ENCODE measurements at places on chromosomes 1 and 21. TPM values are rescaled to one million over a fixed set of nuclear protein-coding genes. Genes with fewer than 3 reads are reported as not detected.

DNA sequence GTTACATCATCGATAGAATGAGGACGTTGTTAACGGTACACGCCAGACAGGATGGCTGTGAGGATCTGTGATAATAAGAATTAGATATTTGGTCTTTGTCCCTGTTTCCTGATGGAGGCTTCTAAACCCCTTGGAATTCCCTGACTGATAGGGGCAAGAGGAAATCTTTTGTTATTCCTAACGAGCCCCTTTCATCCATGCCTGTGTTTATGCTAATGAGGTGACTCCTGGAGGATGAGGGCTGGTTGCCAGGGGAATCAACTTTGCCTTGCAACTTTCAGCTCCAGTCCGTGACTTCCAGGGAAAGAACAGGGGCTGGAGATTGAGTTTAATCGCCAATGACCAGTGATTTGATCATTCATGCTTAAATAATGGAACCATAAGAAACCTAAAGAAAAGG is 39.3 kb upstream of the NLRP3 start:
- DNase-seq: no peak

DNA sequence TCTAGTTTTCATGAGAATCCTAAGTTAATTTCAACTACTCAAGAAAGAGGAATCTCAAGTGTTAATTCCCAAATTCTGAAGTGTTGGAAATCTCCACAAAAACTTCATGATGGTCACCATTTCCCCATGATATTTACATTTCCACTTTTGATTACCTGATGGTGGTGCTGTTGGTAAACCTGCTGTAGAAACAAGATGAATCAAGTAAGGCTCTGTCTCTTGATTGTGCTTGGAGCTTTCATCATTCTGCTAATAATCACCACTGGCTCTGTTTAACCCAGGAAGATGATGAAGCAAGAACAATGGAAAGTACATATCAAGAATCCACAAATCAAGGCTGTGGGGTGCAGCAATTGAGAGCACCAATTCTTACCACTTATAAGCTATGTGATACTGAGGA is 77.8 kb downstream of the C4BPA start:
- DNase-seq: no peak

DNA sequence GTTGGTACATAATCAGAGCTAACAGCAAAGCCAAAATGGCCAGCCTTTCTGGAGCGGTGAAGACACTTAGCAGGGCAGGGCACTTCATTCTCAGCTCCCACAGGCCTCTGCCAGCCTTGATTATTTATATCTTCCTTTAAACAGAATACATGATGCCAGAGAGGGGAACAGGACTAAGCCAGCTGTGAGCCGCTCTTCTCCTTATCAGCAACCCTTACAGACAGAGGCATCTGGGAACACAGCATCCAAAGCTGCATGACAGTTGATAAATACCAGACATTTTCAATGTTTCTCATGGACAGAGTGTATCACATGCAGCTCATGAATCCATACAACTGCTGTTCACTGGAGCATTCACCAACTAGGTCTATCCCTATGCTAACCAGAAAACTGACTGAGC is 29.1 kb downstream of the DNAJC11 start:
- peak; percentile 55 for DNase-seq

DNA sequence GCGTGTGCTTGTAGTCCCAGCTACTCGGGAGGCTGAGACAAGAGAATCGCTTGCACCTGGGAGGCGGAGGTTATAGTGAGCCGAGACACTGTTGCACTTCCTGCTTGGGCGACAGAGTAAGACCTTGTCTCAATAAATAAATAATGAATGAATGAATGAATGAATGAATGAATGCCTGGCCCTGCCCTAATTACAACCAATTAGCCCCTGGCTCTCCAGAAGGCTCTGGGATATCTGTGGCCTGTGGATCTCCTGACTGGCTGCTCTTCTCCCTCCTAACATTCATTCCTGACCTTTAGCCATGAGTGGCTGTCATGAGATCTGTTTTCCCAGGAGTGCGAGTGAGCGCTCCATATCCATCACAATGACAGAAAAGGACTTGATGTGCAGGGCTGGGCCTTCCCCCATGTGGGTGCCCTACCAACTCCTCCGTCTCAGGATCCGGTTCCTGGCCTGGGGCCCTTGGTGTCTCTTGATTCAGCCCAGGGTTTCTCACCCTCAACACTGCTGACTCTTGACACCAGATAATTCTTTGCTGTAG is 243.6 kb upstream of the TMEM51 start:
- DNase-seq: no peak

GRCh38 chr1:51284487-51284954 is 45.8 kb downstream of the TTC39A start:
- peak; percentile 82 for DNase-seq

GRCh38 chr1:53288790-53289429 is 39.0 kb downstream of the LRP8 start:
- no peak for DNase-seq

- DNase-seq: no peak
Measured at GRCh38 chr1:60922304-60922703, 160.1 kb upstream of the NFIA start.

- DNase-seq: no peak
Measured at GRCh38 chr1:157319567-157319966, 181.4 kb upstream of the ETV3 start.

GRCh38 chr1:229447809-229448252 is 13.9 kb upstream of the ACTA1 start:
- no peak for DNase-seq

DNA sequence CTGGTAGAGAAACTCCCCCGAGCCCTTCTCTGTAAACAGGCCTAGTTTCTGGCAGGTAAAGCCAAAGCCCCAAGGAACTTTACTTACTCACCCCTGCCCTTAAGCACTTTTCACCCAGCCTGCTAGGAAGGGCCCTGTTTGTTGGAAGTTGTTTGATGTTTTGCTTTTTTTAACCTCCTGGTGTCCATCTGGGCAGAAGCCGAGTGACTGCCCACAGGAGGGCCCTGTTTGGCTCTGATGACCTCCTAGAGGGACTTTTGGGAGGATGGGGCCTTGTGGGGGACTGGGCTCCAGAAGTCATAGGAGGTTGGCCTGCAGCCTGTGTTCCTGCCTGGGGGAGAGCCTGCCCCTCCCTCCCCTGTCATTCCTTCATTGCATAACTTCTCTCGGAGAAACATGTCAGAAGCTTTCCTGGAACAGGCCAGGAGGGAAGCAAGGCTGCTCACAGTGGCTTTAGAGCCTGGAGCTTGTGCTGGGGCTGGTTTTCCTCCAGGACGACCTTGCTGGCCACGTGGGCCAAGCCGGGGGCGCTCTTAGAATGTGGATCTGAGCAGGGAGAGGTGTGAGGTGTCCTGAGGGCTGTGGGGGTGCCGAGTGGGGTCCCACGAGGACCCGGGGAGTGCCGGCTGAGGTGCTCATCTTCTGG is 33.9 kb downstream of the COQ8A start:
- DNase-seq: no peak

GRCh38 chr1:153375511-153375910 is at the start of gene S100A12:
S100A12 (minus strand) TSS chr1:153375621; CDS start chr1:153374592, 1,029 bp downstream.
- no peak for DNase-seq

GRCh38 chr21:31180256-31181081 is 142.2 kb upstream of the KRTAP19-8 start:
- no peak for DNase-seq

- no peak for DNase-seq
Measured at GRCh38 chr21:20031807-20032206, 966.4 kb upstream of the NCAM2 start.

- DNase-seq: no peak
Measured at GRCh38 chr1:89347296-89347695, 16.6 kb upstream of the GBP6 start.

DNA sequence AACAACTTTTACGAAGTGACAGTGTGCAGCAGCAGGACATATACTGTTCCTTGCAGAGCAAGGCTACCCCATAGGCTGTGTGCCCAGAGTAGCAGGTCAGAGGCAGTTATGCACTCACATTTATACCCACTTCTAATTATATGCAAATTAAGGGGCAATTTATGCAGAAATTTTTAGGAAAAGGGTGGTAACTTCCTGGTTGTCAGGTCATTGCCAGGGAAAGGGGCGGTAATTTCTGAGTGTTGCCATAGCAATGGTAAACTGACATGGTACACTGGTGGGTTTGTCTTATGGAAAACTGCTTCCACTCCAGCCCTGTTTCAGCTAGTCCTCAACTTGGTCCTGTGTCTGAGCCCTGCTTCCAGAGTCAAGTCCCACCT is 12.0 kb upstream of the SLAMF1 start:
- DNase-seq: no peak

DNA sequence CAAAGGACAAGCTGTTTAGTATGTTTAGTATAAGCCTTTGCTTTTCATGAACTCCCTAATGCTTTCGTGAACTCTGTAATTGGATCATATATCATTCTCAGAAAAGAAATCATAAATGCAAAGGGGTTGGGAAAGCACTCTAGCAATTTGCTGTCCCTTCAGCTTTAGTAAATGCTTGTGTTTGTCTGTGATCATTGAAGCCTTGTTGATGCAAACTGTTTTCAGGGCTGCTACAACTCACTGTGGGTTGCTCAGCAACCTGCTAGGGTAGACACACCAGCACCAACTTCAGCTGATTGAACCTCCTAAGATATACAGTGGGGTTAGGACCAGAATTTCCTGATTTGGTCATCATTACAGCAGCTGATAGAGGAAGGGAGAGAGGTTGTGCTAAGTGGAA is 95.0 kb downstream of the SGIP1 start:
- no peak for DNase-seq

DNA sequence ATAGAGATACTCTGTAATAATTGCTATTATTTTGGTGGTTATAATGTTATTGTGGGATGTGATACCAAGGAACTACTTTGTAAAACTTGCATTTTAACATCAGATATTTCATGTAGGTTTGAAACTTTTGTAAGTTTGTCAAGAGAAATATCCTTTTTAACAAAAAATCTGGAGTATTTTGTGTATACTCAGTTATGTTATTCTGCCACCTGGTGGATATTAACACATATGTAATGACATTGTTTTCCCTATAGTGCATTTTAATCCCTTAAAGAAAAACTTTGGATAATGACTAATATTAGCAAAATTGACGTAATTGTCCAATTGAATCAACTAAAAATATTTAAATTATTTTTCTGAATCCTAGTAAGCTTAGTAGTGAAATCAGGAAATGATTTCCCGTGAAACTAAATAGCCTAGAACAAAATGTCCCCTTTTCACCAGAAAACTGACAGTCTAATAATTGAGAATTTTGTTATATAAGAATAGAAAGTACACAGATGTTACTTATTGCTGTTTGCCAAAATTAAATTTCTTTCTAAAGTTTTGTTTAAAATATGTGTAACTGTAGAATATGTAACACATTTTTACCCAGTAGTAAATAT is 39.6 kb downstream of the KCTD3 start:
- DNase-seq: no peak

- no peak for DNase-seq
Measured at GRCh38 chr1:92657701-92658100, 127.2 kb downstream of the EVI5 start.

DNA sequence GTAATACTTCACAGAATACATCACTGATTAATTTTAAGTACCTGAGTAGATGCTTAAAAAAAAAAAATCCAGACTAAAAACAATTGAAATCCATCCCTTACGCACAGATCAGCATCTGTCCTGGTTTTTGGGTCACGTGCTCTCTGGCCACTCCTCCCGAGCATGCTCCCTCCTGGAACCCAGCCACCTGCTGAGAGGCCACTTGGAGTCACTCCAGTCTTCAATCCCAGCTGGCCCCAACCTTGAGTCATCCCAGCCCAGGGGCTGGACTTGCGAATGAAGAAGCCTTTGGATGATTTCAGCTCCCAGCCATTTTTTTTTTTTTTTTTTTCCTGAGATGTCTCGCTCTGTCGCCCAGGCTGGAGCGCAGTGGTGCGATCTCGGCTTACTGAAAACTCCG is 8.9 kb downstream of the MAP1LC3C start:
- DNase-seq: no peak

DNA sequence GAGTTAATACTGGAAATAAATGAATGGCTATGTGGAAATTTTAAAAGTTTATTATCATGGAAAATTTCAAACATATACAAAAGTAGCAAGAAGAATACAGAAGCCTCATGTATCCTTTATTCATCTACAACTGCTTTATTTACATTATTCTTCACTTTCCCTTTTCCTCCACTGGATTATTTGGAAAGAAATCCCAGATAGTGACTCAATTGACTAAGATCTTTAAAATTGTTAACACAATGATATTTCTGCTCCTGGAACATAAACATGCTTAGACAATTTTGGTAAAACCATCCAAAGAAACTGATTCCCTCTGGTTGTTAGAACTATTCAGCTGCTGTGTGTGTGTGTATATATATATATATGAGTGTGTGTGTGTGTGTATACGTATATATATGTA is 116.2 kb downstream of the TGFB2 start:
- no peak for DNase-seq

DNA sequence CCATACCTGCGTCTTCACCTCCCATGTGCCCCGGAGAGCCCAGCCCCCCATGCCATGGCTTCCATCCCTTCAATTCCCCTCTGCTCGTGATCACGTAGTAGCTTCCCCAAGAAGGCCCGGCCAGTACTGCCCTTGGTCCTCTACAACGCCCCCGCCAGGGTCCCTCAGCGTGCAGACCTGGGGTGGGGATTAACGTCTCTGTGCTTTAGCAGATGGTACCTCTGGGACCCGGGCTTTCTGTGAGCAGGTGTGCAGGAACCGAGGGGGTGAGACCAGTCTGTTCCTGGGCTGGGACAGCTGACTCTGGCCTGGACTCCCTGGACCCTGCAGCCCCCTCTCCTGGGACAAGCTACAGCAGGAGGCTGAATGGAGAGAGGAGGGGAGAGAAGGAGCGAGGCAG is 1.2 kb downstream of the PLCH2 start:
- no peak for DNase-seq

- DNase-seq: no peak
Measured at GRCh38 chr1:223504741-223505140, 111.5 kb downstream of the CCDC185 start.

DNA sequence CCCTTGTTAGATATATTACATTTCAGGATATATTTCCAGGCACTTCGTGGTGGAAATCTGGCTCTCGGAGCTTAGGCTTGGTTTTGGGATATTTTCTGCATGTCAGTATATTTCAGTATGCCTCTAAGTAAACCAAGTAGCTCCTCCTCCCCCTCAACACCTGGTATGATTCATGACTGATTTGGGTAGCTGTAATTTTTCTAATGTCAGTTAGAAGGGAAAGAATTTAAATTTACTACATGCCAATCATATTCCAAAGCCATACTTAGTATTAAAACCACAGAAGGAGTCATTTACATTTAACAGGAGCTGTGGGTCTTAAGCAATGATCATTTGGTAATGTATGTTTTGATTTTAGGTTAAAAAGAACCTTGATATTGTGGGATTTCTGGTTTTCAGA is 40.6 kb downstream of the ST6GALNAC3 start:
- no peak for DNase-seq

Gene RIPPLY3
- total RNA-seq: not detected

Gene SWT1
- 4.2 TPM for total RNA-seq

Gene SLC6A17
- not detected for total RNA-seq

Gene ICOSLG
- 1.1 TPM for total RNA-seq

Gene F11R
- 80.4 TPM for total RNA-seq

Gene SEC22B
- total RNA-seq: 33.0 TPM

Gene KCTD3
- total RNA-seq: 28.7 TPM

Gene ATP6V1G3
- not detected for total RNA-seq

Gene PROK1
- not detected for total RNA-seq

Measured in liver (tissue), 10 donors.